ENCODE measurements at places on chromosomes 5 and 9.

DNA sequence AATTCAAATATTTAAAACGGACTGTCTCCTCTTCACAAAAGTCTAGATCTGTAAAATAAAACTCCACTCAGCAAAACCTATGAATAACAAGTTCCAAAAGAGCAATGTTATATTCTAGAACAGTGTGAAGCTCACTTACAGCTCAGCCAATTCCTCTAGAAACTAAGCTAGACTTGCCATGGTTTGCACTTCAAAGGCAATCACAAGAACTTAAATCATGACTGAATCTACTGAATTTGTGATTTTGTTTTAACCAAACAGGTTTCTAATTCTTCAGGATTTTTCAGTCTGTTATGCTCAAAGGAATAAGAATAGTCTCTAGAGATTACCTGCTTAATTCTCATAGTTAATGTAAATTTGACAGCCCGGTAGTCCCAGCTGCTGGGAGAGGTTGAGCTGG, 1.4 kb upstream of the PKD2L2 start:
- DNase-seq, result no peak

DNA sequence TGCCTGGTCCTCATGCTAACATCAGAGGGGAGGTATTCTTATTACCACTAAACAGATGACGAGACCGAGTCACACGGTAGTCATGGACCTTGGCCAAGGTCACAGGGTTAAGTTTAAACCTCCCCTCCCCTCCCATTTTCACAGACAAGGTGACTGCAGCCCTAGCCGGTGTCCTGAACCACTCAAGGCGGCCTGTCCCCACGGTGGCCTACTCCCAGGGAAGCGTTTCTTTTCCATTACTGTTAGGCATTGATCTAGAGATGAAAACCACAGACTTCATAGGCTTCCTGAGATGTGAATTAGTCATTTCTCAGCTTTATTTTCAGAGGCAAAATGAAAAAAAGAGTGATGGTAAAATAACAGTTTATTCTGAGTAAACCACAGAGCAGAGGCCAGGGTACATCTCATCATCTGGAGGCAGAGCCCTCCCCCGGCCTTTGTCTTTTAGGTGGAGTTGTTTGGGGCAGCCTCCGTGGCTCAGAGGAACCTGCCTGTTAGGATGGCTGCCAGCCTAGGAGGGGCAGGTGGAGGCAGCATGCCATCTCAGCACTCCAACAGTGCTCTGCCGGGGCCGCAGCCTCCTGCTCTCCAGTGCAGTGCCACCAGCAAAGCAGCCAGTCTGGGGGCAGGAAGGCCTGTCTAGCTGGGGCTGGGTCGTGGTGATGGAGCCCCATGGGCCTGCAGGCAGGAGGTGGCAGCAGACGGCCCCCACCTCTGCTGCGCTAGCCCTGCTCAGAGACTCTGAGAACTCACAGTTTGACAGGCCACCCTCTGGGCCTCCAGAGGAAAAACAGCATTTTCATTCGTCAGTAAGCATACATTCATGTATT, 71.2 kb downstream of the RAPGEF1 start:
- no peak for DNase-seq

DNA sequence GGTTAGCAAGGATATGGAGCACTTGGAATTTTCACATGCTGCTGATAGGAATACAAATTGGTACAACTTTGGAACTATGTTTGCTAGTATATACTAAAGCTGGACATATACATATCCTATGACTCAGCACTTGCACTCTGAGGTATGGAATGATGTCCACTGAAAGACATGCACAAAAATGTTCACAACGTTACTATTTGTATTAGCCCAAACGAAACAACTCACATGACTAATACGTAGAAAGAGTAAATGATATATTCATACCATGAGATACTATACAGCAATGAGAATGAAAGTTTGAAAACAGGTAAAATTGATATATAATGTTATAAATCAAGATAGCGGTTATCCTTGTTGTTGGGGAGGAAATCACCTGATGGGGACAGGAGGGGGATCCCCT, 45.5 kb upstream of the CDC42SE2 start:
- no peak for DNase-seq

GRCh38 chr9:101684665-101685064, 53.8 kb downstream of the GRIN3A start:
- no peak for DNase-seq

DNA sequence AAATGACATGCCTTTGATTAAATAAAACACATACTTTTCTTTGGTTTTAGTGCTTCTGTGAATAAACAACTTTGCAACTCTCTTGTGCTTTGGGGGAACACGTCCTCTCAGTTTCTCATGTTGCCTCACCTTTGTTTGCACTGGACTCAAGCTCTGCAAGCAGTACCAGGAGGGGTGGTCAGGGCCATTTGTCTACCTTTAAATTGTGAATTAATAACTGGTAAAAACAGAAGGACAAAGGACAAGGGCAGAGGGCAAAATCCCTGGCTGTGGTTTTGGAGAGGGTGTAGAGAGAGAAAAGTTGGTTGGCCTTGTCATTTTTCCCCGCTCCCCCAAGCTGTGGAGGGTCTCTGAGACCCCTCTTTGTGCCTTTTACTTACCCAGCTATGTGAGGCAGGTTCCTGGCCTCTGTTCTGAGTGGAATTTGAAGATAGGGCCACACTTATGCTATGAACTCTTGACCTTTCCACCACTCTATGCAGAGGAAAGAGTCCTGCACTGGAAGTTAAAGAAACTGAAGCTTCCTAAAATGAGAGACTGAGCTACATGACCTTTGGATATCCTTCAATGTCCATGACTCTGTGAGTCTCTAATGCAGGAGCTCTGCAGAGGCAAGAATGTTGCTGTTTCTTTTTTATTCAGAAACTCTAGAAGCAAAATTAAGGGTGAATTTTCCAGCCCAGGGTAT, 55.1 kb upstream of the MOCS2 start:
- DNase-seq, result no peak

DNA sequence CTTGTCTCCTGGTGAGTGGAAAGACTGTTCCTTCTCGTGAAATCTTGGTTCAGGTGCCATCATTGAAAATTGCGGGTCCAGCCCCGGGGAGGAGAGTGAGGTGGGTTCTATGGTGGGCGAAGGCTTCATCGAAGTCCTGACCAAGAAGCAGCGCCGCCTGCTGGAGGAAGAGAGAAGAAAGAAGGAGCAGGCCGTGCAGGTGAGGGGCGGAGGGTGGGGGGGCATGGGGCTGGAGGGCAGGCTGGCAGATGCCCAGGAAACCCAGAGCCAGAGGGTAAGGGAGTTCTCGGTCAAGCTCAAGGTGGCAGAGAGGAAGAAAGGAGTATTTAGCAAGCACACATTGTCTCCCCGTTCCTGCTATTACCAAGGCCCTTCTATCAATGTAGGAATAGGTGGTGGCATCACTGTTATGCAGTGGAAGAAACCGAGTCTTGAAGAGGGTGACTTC, 24.3 kb upstream of the POMT1 start:
- no peak for DNase-seq

DNA sequence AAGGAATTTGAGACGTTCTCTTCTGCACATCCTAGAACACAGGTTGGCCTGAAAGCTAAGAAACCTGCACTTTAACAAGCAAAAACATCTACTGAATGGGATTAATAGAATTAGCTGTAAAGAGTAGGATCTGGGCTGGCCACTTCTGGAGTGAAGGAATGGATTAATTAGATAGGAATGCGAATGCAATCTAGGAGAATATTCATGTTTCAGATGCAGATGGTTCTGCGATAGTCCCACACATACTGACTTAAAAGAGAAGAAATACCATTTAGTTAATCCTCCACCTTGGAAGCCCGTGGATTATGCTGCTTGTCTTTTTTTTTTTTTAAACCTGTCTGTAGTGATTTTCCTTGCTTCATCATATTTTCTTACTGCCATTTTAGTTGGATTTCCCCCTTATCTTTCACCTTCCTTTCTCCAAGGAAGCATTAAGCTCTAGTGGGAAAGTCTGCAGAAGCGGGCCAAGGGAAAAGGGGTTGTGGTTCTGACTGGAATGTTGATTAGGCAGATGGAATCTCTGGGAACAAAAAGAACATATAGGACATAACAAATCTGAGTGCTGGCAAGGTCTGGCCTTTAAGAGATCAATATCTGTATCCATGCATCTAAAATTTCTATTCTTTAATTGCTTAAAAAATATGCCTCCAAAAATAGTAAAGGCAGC, 152.4 kb downstream of the ALDH1A1 start:
- DNase-seq, result no peak

DNA sequence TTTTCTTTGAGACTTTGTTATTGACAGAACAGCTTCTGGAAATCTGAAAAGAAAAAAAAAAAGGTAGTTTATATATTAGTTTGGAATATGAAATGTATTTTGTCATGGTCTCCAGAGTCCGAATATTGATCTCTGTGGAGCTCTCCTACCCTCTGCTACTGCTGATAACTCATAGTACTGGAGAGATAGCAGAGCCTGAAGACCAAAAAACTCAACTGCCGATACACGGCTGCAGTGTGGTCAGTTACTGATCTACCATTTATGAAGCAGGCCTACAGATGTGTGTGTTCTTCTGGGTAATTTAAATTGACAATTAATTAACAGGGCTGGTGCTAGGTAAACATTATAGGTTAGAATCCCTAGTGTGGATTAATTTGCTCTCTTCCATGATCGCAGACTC, 3.8 kb upstream of the FAM120A start:
- DNase-seq, result no peak

GRCh38 chr9:117282541-117282940, 132.3 kb downstream of the ASTN2 start:
- DNase-seq, result no peak

GRCh38 chr5:139105621-139106071, 92.5 kb downstream of the SIL1 start:
- DNase-seq, result no peak

DNA sequence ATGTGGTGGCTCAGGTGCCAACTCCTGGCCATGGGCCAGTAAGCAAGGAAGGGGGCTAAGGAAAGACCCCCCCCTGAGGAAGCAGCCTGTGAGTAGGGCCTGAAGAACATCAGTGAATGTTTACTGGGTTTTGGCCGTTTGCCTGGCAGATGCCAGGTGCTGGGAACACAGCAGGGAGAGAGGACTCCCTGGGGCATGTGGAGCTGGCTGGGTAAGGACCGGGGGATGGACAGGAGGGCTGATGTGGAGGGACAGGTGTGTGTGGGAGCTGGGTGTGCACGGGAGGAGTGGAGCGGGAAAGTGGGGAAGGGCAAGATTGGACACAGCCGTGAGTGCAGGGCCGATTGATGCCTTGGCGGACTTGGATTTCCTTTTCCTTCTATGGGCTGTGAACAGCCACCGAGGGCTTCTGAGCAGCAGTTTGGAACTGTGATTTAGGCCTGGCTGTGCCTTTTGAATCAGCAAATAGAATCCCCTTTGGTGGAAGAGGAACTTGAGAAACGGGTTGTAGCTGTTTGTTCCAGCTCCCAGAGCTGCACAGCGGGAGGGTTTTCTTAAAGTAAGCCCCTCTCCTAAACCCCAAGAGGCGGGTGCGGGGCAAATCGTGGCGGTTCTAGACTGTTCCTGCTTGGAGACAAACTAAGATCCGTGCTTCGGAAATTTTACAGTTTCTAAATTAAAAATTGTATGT, 3.1 kb downstream of the HMCN2 start:
- no peak for DNase-seq

GRCh38 chr5:149761461-149761860, 31.4 kb downstream of the PPARGC1B start:
- DNase-seq, result no peak

- DNase-seq, result no peak
Measured at GRCh38 chr9:22037954-22038690, 29.0 kb upstream of the CDKN2B start.

All from H54 (cell line).